ENCODE measurements at places on chromosomes 1 and 21.

GRCh38 chr1:178055779-178056471 lies 38.0 kb upstream of the RASAL2 start:
- no peak for DNase-seq

DNA sequence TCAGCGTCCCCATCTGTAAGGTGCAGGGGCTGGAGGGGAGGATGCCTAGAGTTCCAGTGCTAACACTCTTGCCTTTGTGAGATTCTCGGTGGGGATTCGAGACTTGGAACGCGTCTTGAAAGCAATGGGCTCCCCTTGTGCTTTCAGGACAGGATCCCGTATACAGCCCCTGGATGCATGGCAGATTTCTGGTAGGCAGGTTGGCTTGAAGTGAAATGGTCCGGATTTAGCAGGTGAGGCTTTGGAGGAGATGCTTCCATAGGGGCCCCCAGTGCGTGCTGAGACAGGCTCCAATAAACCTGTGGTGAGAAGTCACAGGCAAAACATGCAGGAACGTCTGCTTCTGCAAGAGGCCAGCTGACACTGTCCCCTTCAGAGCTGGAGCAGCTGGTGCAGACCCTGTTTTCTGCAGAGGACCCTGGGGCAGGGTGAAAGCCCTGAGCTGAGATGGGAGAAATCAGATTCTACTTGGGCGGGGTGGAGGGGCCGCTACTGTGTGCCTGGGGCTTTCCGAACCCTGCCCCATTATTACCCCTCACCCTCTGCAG lies 270.4 kb downstream of the PTPRU start:
- no peak for DNase-seq

GRCh38 chr1:33727310-33727709 lies 136.6 kb upstream of the HMGB4 start:
- no peak for DNase-seq

GRCh38 chr1:19289244-19289643 lies 674 bp upstream of the AKR7A3 start:
- no peak for DNase-seq

- DNase-seq = peak; percentile 49
These were observed 91.0 kb upstream of the KCNA3 start for GRCh38 chr1:110765640-110766335.

DNA sequence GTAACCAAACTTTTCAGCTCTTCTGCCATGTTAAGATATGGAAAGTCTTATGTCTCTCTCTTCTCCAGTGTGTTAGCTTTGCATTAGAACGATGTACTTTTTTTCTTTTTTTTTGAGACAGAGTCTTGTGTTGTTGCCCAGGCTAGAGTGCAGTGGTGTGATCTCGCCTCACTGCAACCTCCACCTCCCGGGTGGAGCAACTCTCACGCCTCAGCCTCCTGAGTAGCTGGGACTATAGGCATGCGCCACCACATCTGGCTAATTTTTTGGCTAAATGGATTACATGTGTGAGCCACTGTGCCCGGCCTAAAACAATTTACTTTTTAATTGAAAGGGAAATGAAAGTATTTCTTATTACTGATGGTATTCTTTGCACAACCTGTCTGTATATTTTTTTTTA lies 35.8 kb downstream of the SPEN start:
- no peak for DNase-seq

DNA sequence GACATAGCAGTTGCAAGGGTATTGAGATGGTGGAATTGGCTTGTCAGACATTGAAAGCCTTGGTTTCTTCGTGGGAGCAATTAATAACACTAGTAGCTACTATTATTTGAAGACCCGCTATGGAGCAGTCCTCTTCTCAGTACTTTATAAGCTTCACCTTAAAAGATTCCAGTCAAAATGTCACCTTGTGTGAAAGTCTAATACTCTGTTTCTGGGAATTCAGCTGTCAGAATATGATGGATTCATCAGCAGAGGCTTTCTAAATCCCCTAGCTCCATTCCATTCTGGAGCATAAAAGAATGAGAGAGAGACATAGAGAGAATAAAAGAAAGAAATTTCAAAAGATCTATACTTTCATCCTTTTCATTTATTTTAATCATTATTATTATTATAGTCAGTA lies 375.9 kb upstream of the ADGRL2 start:
- DNase-seq = no peak

- no peak for DNase-seq
These were observed 15.1 kb upstream of the TENT5B start for GRCh38 chr1:27027575-27028250.

DNA sequence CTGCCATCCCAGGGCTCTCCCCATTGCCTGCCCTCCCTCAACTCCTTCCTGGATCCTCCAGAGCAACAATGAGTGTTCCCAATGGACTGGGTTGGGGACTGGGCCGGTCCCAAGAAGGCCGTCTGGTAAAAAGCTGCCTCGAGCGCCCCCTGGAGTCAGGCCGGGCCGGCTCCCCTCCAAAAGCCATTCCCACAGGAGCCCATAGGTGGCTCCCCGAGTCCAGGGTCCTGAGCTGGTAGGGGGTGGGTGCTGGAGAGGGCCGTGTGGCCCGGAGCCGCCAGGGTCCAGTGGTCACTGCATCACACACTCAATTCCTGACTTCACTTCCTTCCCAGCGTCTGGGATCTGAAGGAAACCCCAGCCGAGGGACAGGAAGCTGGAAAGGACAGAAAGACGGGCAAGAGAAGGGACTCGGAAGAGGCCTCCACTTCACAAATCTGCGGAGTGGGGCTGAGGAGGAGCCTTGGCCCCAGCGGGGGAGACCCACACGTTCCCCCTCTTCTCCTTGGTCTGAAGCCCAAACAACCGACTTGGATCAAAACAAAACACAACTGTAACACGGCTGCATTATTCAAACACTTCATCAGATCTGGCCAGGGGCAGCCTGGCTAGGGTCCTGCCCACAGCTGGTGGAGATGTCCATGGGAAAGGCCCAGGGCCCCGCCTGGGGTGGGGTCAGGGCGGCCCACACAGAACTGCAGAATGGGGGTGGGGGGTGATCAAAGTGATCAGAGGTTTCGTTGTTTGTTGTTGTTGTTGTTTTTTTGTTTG lies 10.9 kb upstream of the ALDH4A1 start:
- no peak for DNase-seq

DNA sequence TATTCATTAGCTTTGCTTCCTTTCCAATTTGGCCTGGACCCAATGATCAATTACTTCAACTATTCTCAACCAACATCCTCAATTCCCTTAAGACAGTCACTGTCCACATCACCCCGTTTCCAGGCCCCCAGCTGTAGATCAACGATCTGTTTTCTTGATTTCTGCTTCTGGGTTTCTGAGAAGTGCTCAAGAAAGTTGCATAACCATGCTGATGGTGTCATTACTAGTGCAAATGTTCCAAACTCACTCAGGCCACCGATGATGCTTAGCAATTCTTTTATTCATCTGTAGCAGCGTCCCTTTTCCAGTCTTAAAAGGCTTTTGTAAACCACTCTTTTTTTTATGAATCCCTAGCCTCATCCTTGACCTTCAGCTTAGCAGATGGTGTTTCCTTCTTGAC lies 155.8 kb upstream of the PTGFR start:
- DNase-seq = no peak

DNA sequence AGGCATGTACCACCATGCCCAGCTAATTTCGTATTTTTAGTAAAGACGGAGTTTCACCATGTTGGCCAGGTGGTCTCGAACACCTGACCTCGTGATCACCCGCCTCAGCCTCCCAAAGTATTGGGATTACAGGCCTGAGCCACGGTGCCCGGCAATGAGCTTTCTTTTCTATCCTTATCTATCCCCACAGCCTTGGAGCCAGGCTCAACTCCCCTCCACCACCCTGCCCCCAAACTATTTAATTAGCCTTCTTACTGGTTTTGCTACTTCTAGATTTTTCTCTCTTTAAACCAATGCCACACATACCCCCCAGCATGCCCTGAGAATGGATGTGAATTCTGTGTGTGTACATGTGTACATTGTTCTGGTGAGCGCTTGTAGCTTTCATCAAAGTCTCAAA lies 5.7 kb upstream of the VANGL2 start:
- no peak for DNase-seq

DNA sequence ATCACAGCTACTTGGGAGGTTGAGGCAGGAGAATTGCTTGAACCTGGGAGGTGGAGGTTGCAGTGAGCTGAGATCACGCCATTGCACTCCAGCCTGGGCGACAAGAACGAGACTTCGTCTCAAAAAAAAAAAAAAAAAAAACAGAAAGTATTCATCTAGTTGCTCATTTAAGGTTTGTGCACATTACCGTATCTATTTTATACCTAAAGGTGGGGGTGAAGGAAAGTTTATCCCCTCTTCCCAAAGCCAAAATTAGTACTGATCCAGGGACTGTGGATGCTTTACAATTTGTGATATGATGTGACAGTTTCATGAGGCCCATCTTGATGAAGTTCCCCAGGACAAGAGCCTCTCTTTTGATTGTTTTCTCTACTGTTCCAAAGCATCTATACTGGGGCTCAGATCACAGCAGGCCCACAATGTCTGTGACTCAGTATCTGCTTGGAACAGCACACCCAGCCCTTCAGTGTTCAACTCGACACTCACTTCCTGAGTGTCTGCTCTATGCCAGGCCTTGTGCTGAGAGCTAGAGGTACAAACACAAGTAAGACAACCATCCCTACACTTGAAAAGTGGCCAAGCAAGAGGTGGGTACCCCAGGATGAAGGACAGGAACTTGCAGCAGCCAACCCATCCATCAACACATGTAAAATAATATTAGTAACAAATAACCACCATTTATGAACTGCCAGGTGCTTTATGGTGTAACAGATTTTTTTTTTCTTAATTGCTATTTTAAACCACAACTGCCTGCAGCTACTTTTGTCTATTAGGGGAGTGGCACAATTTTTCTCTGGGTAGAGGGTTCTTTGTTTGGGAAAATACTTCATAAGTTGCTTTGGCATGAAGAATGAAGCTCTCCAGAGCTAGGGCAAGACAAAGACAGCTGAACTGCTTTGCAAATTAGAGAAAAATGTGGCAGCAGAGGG lies 29.0 kb upstream of the KHDRBS1 start:
- no peak for DNase-seq

DNA sequence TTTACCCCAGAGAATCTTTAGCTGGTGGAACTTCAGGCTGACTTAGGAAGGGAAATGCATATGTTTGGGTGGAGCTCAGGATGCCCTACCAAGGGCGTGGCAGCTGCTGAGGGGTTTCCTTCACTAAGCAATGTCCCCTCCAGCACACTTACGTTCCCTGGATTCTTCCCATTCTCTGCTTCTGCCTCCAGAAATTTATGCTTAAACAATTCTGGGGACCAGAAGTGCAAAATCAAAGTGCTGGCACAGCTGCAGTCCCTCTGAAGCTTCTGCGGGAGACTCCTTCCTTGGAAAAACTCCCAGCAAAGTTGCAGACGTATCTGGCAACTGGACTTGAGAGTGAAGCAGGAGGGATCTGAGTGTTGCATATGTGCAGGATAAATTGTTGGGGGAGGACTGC lies 402.8 kb downstream of the PCP4 start:
- DNase-seq = no peak

- DNase-seq = no peak
These were observed 27.5 kb downstream of the TRIM45 start for GRCh38 chr1:117093870-117094621.

- DNase-seq = no peak
These were observed 121.9 kb upstream of the IVNS1ABP start for GRCh38 chr1:185438936-185439335.

- no peak for DNase-seq
These were observed 34.0 kb downstream of the MX1 start for GRCh38 chr21:41459884-41460534.

- no peak for DNase-seq
These were observed 24.4 kb downstream of the FUBP1 start for GRCh38 chr1:77954521-77954920.

All from NCI-H446 (cell line).